ENCODE measurements at places on chromosomes 7 and 10. TPM values are rescaled to one million over a fixed set of nuclear protein-coding genes. Genes with fewer than 3 reads are reported as not detected.

The FZD8 gene
- total RNA-seq: 0.41 TPM

The CALCR gene
- total RNA-seq: not detected

The TET1 gene
- total RNA-seq: 0.73 TPM

The MACC1 gene
- not detected for total RNA-seq

The AGAP5 gene
- total RNA-seq: 11.0 TPM

The STRA8 gene
- not detected for total RNA-seq

The SPAM1 gene
- total RNA-seq: not detected

The KMT2C gene
- 59.5 TPM for total RNA-seq

The SMNDC1 gene
- total RNA-seq: 47.8 TPM

The ANKRD61 gene
- total RNA-seq: 0.56 TPM

The FRG2B gene
- total RNA-seq: 0.20 TPM

The PNLIPRP3 gene
- not detected for total RNA-seq

The GCK gene
- 2.4 TPM for total RNA-seq

The TSPAN15 gene
- 1.6 TPM for total RNA-seq
